ENCODE measurements at places on chromosomes 13 and 19. TPM values are rescaled to one million over a fixed set of nuclear protein-coding genes. Genes with fewer than 3 reads are reported as not detected.
A peak's percentile ranks its signal among the peaks of the same experiment; 100 is the strongest.

DNA sequence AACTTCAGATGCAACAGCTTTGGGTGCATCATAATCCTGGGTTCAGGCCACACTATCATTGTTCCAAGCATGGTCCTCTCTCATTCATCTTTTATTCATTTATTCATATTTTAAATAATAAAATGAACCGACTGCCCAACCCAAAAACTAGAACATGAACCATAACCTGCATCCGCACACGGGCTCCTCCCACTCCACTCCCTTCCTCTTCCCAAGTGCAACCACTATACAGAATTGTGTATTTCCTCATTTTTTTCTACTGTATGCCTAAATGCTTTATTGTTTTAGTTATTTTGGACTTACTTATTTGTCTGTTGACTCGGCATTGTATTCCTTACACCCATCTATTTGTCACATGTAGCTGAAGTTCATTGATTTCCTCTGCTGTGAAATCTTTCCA, 30.7 kb upstream of the POMP start:
- H3K4me1 ChIP-seq, result no peaks in the 10 kb centered on the region
- H3K27me3 ChIP-seq, result no peaks in the 10 kb centered on the region
- no peak for DNase-seq
- H3K4me3 ChIP-seq, result no peak overlapping the region
- H3K36me3 ChIP-seq, result no peaks in the 10 kb centered on the region
- no peak overlapping the region for H3K27ac ChIP-seq

GRCh38 chr13:43383498-43384165, 360.2 kb downstream of the DNAJC15 start:
- no peaks in the 10 kb centered on the region for H3K36me3 ChIP-seq
- DNase-seq, result no peak
- peaks cover 18% of the 10 kb centered on the region for H3K4me1 ChIP-seq
- H3K27ac ChIP-seq, result no peak overlapping the region

DNA sequence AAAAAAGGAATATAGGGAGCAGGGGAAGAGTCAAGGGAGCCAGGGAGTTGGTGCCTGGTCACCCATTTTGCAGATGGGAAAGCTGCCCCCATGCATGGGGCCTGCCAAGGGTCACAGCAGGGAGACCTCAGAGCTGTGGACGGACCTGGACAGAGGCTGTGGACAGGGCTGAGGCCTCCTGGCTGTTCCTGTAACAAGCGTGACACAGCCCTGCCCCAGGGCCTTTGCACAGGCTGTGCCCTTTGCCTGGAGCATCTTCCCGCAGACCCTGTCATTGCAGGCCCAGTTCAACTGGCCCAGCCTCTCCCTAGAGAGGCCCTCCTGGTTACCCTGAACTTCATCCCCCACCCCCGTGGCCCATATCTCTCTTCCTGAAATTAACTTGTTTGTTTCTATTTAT, 6.4 kb downstream of the TNFAIP8L1 start:
- no peaks in the 10 kb centered on the region for H3K36me3 ChIP-seq
- H3K4me1 ChIP-seq, result peaks cover 17% of the 10 kb centered on the region
- H3K27me3 ChIP-seq, result no peaks in the 10 kb centered on the region
- peak overlapping the region; percentile 69 for H3K27ac ChIP-seq

GRCh38 chr13:78139765-78140164, 221.1 kb upstream of the EDNRB start:
- H3K36me3 ChIP-seq, result no peaks in the 10 kb centered on the region
- no peak overlapping the region for H3K4me3 ChIP-seq
- H3K27me3 ChIP-seq, result no peaks in the 10 kb centered on the region
- no peaks in the 10 kb centered on the region for H3K4me1 ChIP-seq

Gene PLK5
- not detected for total RNA-seq

Gene NTF4
- total RNA-seq, result 1.3 TPM

Gene ZNF799
- total RNA-seq, result 3.3 TPM

Measured in gastrocnemius medialis (tissue), 4 donors.